Hematopoietic multipotent progenitor cell treated with erythropoietin and hydrocortisone succinate and interleukin-3 and kit ligand, for 4 days (in vitro differentiated cells): ENCODE measurements at places on chromosomes 1 and 21.

- peak; percentile 79 for DNase-seq
These were observed 772 bp downstream of the ADAM15 start for GRCh38 chr1:155051777-155052398.

DNA sequence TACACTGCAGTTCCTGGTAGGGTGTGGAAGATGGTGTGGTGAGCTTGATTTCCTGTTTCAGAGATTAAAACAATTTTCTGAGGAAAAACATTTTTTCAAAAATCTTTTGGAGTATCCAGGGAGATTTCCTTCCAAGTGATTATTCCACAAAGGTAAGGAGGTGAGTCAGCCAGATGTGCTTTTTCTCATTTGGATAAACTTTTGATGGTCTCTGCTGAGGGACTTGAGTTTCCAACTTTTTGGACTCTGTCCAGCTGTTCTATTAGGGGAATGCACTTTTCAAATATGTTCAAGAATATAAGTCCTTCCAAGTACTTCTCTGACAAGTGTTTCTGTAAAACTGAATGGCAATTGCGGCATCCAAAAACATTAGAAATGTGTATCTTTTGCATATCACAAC, 628.8 kb upstream of the ADAMTS5 start:
- no peak for DNase-seq

GRCh38 chr1:100971021-100971420, 54.6 kb downstream of the DPH5 start:
- no peak for DNase-seq

- DNase-seq = peak; percentile 17
These were observed 3.5 kb downstream of the RYR2 start for GRCh38 chr1:237045278-237046016.

DNA sequence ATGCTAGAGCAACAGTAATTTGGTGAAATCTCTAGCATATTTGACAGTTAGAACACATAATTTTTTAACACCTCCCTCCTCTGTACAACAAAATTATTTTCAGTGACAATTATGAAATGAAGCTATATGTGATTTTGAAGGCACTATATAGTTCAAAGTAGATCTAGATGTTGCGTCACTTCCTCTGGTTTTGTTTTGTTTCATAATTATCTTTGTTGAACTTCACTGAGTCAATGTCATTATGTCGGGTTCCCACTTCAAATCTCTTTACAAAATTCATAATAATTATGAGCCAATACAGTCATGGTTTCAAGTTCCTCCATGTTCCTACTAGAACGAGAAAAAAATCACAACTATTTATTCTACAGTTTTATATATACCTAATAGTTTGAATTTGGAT, 254.8 kb upstream of the PLXNA2 start:
- DNase-seq = peak; percentile 73

- no peak for DNase-seq
These were observed 782 bp upstream of the SDE2 start for GRCh38 chr1:225999912-226000337.
